ENCODE measurements at places on chromosomes 6 and 20.

DNA sequence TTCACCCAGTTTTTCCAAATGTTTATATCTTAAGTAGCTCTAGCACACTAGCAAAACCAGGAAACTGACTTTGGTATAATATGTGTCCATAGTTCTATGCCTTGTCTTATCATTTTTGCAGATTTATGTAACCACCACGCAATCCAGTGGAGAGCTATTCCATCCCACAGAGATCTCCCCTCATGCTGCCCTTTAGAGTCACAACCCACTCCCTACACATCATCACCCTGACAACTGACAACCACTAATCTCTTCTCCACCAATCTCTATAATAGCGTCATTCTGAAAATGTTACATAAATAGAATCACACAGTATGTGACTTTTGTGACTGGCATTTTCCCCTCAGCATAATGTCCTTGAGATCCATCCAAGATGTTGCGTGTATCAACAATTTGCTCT is 29.1 kb downstream of the HLA-DRB5 start:
- DNase-seq: no peak

DNA sequence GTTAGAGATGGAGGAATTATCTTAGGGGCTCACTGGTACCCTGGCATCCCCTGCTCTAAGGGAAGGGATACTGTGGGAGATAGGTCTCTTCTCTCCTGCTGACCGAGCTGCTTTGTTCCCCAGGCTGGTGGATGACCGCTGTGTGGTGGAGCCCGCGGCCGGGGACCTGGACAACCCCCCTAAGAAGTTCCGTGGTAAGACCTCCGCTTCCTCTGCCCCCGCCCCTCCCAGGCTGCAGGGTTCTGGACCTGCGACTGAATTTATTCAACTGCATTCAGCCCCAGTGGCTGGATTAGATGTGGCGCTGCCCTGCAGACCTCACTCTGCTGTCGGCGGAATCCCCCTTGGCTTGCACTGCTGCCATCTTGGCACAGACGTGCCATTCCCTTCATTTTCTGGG is 19.2 kb downstream of the ITPR3 start:
- no peak for DNase-seq

GRCh38 chr6:32816746-32817204 is at the start of gene HLA-DOB:
Gene HLA-DOB, minus strand, starts transcription at chr6:32817002. Its CDS starts 51 bp downstream, at chr6:32816951.
- DNase-seq: no peak

GRCh38 chr6:125759184-125759902 is 9.9 kb downstream of the HEY2 start:
- no peak for DNase-seq
